ENCODE measurements at places on chromosomes 6 and 20. TPM values are rescaled to one million over a fixed set of nuclear protein-coding genes. Genes with fewer than 3 reads are reported as not detected.

DNA sequence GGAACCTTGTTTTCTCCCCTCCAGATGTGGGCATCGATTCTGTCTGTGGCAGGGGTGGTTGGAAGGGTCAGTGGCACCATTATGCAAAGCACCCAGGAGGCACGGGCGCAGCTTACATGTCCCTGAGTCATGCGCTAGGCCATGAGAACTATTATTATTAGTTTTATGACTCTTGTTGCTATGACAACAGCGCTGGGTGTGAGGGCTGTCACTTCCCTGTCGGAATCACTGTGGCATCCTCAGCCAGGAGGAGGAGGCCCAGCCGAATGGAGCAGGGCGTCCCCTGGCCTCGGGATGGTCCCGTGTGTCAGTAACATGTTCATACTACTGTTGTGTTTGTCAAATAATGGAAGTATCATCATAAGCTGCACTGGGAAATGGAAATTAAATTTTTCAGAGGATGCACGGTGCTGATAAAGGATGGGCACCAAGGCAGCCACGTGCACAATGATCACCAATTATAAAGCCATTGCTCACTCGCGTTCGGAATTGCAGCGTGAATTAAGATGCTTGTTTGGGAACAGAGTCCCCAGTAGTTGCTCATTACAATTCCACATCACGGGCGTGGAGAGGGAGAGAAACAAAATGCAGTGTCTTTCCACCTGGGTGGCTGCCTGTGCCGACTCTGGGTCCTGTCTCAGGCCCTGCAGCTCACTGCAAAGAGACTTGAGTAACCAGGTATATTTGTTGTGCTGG lies 247.9 kb downstream of the CDH4 start:
- DNase-seq, result no peak

DNA sequence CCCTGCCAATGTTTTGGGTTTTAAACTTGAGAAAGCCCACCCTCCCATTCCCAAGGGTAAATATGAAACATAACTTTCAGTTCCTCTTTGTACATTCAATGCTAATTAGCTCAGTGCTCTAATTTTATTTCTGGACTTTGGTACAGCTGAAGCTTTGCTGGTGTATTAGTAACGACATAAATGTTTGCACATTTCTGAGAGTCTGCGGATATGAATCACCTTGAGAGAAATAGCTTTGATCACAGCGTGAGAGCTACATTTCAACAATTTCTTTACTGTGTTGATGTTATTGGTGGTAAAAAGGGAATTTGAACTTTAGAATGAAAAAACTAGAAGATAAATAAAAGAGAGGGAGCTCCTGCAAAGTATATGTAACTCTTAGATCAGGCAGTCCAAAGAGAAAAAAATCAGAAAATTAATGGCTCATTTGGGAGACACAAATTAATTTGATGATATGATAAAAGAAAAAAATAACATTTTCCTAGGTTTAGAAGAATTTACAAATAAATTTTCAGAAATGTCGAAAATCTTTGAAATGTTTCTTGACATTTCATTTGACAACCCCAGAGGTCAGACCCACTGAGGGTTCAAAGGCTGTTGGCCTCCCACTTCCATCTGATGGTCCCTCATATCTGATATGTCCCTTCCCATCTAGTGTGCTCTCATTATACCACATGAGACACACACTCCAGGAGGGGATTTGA lies 38.5 kb upstream of the CAP2 start:
- DNase-seq, result peak; percentile 67

Gene ABHD16B
- not detected for total RNA-seq

GRCh38 chr6:150486048-150486447 lies 113.6 kb upstream of the PLEKHG1 start:
- no peak for DNase-seq

- DNase-seq, result no peak
These were observed 923.7 kb downstream of the TBC1D32 start for GRCh38 chr6:120410586-120410985.

- DNase-seq, result no peak
These were observed 66.7 kb downstream of the FAM229B start for GRCh38 chr6:112153926-112154607.

- no peak for DNase-seq
These were observed 1.5 kb upstream of the CPNE5 start for GRCh38 chr6:36840432-36841403.

DNA sequence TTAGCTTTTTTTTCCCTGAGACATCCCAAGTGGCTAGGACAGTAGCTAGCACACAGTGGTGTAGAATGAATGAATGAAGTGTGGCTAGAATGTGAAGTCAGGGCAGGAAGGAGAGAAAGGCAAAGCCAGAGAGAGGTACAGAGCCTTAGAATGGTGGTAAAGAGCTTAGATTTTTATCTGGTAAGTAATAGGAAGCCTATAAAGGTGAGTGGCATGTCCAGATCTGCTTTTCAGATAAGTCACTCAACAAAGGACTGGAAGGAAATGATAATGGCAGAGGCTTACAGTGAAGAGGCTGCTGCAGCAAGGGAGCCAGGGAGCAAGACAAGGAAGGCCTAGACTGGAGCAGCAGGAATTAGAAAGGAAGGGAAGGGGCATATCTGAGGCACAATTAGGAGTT lies 96.0 kb upstream of the PRDM1 start:
- DNase-seq, result no peak

DNA sequence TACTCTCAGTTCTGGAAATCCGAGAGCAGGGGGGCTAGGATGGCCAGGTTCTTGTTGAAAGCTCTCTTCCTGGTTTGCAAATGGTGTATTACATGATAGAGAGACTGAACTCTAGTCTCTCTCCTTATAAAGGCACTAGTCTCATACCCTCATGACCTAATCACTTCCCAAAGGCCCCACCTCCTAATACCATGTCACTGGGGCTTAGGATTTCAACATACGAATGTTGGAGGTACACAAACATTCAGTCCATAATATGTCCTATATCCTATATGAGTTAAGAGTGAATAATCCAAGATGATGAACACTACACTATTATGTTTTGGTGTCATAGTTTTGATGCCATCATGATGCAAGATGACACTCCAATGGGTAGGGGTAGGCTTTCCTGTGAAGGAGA lies 20.0 kb upstream of the TXLNB start:
- DNase-seq, result no peak

- DNase-seq, result peak; percentile 75
These were observed 122.6 kb downstream of the GPX5 start for GRCh38 chr6:28648035-28648877.

Gene TAGAP
- 0.30 TPM for total RNA-seq

GRCh38 chr6:158559338-158559894 lies 475 bp upstream of the TMEM181 start:
- no peak for DNase-seq

Data from HCT116 (cell line).